ENCODE measurements at places on chromosomes 3 and 15.
A peak's percentile ranks its signal among the peaks of the same experiment; 100 is the strongest.

GRCh38 chr3:42680271-42680670, 5.1 kb upstream of the KLHL40 start:
- H3K27me3 ChIP-seq, result no peaks in the 10 kb centered on the region
- H3K4me1 ChIP-seq, result no peaks in the 10 kb centered on the region
- DNase-seq, result no peak
- H3K36me3 ChIP-seq, result no peaks in the 10 kb centered on the region

GRCh38 chr3:118833075-118833474, 201.6 kb downstream of the IGSF11 start:
- DNase-seq, result no peak
- H3K4me3 ChIP-seq, result no peak overlapping the region
- no peak overlapping the region for H3K27ac ChIP-seq
- no peaks in the 10 kb centered on the region for H3K27me3 ChIP-seq
- H3K36me3 ChIP-seq, result no peaks in the 10 kb centered on the region
- no peaks in the 10 kb centered on the region for H3K4me1 ChIP-seq

GRCh38 chr3:173410436-173410835, 12.9 kb downstream of the NLGN1 start:
- no peak for DNase-seq
- no peak overlapping the region for H3K4me3 ChIP-seq
- no peaks in the 10 kb centered on the region for H3K4me1 ChIP-seq
- H3K27me3 ChIP-seq, result no peaks in the 10 kb centered on the region

- H3K27me3 ChIP-seq, result no peaks in the 10 kb centered on the region
- peak overlapping the region; percentile 29 for H3K27ac ChIP-seq
- peaks cover 15% of the 10 kb centered on the region for H3K4me1 ChIP-seq
- H3K4me3 ChIP-seq, result peak overlapping the region; percentile 61
- peak; percentile 78 for DNase-seq
Observed at GRCh38 chr3:4986782-4987537, 7.7 kb downstream of the BHLHE40 start.

GRCh38 chr3:158747417-158747816, 15.2 kb upstream of the RARRES1 start:
- no peaks in the 10 kb centered on the region for H3K36me3 ChIP-seq
- no peaks in the 10 kb centered on the region for H3K27me3 ChIP-seq
- no peaks in the 10 kb centered on the region for H3K4me1 ChIP-seq

DNA sequence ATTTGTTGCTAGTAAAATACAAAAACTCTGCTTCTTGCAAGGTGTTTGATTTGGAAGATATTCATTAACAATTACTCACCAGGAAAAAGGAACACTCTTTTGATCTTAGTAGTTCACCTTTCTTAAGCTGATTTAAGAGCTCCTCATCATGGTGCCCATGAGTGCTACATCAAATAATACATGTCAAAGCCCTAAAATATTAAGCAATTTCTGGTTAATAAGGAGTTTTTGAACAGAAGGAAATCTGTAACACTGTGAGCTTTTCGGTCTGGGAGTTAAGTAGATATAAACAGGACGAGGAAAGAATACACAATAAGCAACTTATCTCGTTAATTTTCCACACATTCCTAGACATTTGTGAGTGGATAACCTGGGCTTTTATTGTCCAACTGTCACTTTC, 83.9 kb upstream of the DCBLD2 start:
- no peaks in the 10 kb centered on the region for H3K27me3 ChIP-seq
- H3K4me3 ChIP-seq, result no peak overlapping the region
- H3K4me1 ChIP-seq, result no peaks in the 10 kb centered on the region

DNA sequence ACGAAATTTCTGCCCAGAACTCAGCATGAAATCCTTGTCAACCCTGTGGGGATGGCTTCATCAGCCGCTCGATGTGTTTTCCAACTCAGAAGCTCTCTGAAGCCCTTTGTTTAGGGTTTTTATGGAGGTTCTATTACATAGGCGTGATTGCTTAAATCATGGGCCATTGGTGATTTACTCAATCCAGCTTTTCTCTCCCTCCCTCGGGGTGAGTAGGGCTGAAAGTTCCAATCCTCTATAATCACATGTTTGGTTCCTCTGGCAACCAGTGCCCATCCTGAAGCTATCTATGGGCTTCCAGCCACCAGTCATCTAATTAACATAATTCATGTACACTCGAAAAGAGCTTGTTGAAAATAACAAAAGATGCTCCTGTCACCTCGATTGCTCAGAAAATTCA, 51.6 kb downstream of the GATM start:
- H3K36me3 ChIP-seq, result no peaks in the 10 kb centered on the region
- no peak overlapping the region for H3K27ac ChIP-seq
- no peak overlapping the region for H3K4me3 ChIP-seq
- no peaks in the 10 kb centered on the region for H3K27me3 ChIP-seq
- no peak for DNase-seq
- H3K4me1 ChIP-seq, result no peaks in the 10 kb centered on the region

- no peaks in the 10 kb centered on the region for H3K36me3 ChIP-seq
- no peaks in the 10 kb centered on the region for H3K27me3 ChIP-seq
- H3K27ac ChIP-seq, result no peak overlapping the region
- no peak overlapping the region for H3K4me3 ChIP-seq
Observed at GRCh38 chr15:38600236-38600635, 35.6 kb upstream of the RASGRP1 start.

- no peaks in the 10 kb centered on the region for H3K36me3 ChIP-seq
- no peak overlapping the region for H3K27ac ChIP-seq
- no peak for DNase-seq
- no peaks in the 10 kb centered on the region for H3K27me3 ChIP-seq
- H3K4me1 ChIP-seq, result no peaks in the 10 kb centered on the region
Observed at GRCh38 chr15:98896002-98896721, 111.4 kb downstream of the PGPEP1L start.

GRCh38 chr3:107953722-107954121, 137.1 kb downstream of the CD47 start:
- no peaks in the 10 kb centered on the region for H3K4me1 ChIP-seq
- H3K27ac ChIP-seq, result no peak overlapping the region
- H3K27me3 ChIP-seq, result no peaks in the 10 kb centered on the region
- no peak overlapping the region for H3K4me3 ChIP-seq
- H3K36me3 ChIP-seq, result no peaks in the 10 kb centered on the region
